ENCODE measurements at places on chromosomes 13 and 19.

DNA sequence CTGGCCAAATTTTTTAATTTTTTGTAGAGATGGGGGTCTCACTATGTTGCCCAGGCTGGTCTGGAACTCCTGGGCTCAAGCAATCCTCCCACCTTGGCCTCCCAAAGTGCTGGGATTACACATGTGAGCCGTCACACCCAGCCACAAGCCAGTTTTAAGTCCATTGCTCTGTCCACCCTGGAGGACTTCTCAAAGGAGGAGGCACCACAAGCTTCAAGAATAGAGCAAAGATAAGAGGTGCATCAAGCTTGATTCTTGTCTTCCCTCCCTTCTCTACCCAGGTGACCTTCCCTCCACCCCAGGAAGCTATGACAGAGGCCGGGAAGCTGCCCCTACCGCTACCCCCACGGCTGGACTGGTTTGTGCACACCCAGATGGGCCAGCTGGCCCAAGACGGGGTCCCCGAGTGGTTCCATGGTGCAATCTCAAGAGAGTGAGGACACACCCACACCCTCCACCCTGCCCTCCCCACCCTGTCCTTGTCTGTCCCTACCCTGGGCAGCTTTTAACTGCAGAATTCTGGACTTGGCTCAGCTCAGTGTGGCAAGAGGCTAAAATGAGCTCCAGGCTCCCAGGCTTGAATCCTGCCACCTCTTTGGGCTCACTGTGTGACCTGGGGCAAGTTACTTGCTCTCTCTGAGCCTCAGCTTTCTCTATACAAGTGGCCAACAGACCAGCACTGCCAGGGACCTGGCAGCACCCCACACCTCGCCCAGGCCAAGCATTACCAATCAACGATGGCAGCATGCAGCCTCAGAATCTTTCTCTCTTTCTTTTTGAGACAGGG is 5.2 kb downstream of the HSH2D start:
- DNase-seq: no peak

DNA sequence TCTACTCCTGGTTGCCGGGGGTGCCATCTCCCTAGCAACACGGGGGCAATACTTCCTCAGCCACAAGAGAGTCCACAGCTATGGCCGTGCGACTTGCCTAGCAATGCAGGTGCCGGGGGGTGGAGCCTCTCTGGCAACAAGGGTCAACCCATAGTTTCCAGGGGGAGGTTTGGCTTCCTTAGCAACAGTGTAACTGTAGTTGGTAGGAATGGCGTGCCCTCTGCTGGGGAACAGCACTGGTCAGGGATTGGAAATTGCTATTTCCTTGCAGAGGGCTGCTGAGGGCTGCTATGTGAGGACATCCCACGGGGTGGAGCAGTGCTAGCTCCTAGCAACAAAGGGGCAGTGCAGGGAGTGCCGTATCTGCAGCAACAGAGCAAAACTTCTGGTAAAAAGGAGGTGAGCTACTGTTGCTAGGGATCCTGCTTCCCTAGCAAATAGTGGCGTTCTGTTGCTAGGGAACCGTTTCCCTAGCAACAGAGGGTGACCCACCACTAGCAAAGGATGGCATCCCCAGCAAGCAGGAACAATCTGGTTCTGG is 7.0 kb upstream of the TMC4 start:
- DNase-seq: no peak

GRCh38 chr19:32407004-32407992 is 1.7 kb downstream of the DPY19L3 start:
- DNase-seq: no peak

- DNase-seq: no peak
Observed at GRCh38 chr13:71873418-71874247, 6.6 kb upstream of the DACH1 start.

- DNase-seq: no peak
Observed at GRCh38 chr19:29275266-29275665, 62.3 kb upstream of the UQCRFS1 start.

DNA sequence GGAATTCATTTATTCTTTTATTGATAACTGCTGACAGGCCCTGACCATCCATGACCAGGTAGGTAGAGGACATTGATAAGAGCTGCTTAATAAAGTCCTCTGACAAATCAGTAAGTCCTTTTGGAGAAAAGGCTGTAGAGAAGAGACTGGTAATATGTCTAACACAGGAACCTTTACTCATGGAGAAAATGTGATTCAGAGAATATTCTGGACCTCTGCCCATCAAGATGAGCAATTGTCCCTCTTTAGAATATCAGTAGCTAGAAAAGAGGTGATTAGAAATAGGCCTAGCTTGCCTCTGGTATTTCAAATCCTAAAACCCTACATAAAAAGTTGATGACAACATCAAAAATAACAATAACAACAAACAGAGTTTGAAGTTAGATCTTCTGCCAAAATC is 642.3 kb downstream of the TBC1D4 start:
- DNase-seq: no peak

DNA sequence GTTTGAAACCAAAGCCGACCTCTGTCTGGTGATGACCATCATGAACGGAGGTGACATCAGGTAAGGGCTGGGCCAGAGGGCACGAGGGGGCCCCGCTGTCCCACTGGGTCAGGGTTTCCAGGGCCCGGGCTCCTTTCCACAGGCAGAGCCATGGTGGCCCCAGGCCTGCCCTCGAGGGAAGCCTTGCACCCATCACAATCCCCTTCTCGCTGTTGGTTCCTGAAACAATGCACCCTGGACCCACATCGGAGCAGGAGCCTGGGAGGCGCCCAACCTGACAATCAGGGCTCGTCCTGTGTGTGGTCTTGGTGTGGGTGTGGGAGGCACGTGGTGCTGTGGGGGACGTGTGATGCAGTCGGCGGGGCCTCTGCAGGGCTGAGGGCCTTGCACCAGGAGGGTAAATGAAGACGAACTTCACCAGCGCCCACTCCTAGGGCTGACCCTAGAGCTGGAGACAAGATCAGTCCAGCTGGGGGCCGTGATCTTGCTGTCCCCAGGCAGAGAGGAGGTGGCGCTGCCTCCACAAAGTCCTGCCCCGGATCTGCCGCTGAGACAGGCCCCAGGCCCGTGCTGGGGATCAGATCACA is 2.8 kb downstream of the GRK1 start:
- DNase-seq: no peak

DNA sequence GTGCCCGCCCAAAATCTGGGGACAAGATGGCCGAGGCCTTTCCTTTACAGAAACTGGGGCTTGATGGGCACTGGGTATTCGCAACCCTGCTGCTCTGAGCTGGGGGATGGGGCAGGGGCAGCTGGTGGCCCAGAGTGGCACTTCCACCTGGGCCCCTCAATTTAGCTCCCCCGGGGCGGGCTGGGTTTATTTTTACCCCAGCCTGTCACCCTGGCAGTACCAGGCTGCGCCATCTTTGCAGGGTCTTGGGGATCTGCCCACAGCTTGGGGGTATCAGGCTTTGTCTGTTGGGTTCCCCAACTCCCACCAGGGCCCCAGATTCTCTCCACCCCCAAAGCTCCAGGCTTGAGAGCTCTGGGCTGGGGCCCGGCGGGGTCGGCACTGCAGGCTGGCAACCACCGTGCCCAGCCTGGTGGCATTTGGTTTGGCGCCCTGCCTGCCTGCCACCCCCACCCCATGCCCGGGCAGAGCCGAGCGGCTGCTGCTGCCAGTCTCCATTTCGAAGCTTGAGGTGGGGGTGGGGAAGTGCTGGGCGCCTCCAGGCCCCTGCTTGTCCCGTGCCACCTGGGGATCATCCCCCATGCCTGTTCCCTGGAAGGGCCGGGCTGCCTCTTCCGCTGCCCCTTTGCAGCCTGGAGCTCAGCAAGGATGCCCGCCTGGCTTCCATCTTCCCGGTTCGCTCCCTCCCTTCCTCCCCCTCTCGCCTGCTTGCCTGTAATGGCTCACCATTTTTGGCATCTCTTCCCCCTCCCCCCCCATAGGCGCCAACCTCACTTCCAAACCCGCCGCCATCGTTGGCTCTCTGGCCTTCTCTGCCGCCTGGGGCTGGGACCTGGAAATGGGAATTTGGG is 11.4 kb downstream of the NFIX start:
- no peak for DNase-seq

DNA sequence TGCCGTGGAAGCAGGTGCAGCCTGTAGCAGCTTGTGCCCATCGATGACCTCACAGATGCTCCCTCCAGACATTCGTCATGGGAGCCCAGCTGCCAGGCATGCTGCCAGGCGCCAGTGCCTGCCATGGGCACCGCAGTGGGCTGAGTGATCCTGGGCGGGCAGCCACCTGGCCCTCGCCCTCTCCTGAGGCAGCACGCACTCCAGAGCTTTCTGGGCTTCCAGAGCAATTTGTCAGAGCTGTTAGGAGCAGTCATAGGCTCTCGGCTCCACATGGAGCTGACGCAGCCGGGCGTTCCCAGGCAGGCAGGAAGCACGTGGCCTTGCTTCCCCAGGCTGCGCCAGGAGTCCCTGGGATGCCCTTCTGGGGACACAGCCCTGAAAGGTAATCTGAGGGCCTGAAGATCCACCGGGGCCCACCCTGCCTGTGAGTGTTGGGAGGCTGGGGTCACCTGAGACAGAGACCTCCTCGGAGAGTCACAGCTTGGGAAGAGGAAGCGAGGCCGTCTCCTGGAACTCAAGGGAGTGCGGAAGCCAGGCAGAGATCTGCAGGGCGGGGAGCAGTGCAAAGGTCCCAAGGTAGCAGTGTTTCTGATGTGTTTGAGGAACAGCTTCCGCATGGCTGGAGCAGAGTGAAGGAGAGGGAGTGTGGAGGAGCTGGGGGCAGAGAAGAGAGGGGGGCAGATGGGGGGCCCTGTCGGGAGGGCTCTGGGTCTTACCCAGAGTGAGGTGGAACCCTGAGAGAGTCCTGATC is 50.6 kb downstream of the DPF1 start:
- DNase-seq: no peak

DNA sequence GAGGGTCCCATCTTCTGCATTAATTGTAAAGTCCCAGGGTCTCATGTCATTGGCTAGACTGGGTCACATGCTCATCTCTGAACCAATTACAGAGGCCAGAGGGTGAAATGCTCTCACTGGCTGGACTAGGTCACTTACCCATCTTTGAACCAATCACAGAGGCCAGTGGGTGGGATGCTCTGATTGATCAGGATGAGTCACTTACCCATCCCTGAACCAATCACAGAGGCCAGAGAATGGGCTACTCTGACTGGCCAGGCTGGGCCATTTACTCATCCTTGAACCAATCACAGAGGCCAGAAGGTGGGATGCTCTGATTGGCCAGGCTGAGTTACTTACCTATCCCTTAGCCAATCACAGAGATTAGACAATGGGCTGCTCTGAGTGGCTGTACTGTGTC is 5.3 kb downstream of the MISP start:
- no peak for DNase-seq

DNA sequence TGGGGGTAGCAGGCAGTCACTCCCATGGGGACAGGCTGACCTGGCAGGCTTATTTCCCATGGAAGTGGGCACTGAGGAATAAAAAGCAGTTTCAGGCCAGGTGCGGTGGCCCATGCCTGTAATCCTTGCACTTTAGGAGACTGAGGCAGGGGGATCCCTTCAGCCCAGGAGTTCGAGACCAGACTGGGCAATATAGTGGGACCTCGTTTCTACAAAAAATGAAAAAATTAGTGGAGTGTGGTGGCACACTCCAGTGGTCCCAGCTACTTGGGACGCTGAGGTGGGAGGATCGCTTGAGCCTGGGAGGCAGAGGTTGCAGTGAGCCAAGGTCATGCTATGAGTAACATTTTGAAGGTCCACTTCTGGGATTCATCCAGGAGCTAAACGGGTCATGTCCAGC is 6.0 kb downstream of the GJB2 start:
- DNase-seq: no peak

DNA sequence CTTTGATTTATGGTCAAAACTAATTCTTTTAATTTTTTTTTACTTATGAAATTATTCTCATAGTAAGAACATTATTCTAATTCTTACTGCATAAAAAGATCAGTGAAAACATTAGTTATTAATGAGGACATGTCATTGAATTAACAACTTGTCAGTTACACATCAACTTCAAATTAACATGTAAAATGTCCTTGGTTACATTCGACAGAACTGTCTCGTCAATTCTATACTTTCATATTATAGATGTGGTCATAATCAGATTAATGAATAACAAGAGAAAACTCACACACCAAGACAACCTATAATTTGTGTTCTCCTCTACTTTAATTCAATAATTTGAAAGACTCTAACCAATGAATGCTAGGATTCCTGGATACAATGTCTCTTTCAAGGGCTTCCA is 66.7 kb downstream of the KATNAL1 start:
- no peak for DNase-seq

DNA sequence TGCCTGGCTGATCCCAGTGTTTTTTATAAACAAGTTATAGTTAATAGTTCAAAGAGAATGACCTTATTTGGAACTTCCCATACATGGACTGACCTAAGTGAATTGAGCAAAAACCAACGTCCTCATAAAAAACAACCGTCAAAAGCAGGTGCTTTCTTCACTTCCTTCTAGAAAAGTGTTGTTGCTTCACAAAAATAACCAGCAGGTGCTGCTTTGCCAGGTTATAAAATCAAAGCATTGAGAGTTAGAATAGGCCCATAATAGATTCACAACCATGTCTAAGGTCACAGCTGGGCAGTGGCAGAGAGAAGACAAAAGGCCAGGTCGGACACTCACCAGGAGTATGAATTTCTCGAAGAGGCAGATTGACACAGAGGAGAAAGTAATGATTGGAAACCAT is 9.5 kb downstream of the RUBCNL start:
- no peak for DNase-seq

- DNase-seq: no peak
Observed at GRCh38 chr13:19607523-19608078, 25.9 kb upstream of the MPHOSPH8 start.

DNA sequence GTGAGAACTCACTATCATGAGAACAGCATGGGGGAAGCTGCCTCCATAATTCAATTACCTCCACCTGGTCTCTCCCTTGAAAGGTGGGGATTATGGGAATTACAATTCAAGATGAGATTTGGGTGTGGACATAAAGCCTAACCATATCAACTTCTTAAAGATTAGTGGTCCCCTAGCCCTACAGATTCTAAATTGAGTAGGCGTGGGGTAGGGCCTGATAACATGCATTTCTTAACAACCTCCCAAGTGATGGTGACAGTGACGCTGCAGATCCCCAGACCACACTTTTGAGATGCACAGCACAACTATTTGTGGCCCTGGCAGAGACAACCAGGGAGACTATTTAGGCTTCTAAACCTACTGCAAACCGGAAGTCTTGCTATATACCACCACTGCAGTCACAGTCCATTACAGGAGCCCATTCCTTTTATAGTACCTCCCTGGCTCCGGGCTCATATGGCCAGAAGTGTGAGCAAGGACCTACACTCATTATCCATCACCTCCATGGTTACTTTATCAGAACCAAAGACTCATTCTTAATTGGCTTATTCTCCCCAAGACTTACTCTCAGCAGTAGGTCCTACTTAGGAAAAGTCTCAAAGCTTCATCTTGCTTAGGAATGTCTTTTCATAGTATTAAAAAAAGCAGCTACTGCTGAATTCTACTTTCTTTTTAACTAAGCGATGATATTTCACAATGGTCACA is 2.1 kb upstream of the DPY19L3 start:
- DNase-seq: no peak

GRCh38 chr13:28540612-28541011 is 45.7 kb upstream of the FLT1 start:
- DNase-seq: no peak

GRCh38 chr19:40163541-40164129 is 27.6 kb upstream of the MAP3K10 start:
- DNase-seq: no peak
